ENCODE measurements at places on chromosomes 3 and 15. TPM values are rescaled to one million over a fixed set of nuclear protein-coding genes. Genes with fewer than 3 reads are reported as not detected.
A peak's percentile ranks its signal among the peaks of the same experiment; 100 is the strongest.

- H3K4me3 ChIP-seq = no peak overlapping the region
- H3K27me3 ChIP-seq = no peaks in the 10 kb centered on the region
- H3K27ac ChIP-seq = no peak overlapping the region
- H3K36me3 ChIP-seq = no peaks in the 10 kb centered on the region
- no peak for DNase-seq
- H3K4me1 ChIP-seq = 0 out of 2 replicates have a peak, but pooled peaks cover 7% of the 10 kb centered on the region
These were observed 70.6 kb downstream of the ASB7 start for GRCh38 chr15:100672959-100673358.

DNA sequence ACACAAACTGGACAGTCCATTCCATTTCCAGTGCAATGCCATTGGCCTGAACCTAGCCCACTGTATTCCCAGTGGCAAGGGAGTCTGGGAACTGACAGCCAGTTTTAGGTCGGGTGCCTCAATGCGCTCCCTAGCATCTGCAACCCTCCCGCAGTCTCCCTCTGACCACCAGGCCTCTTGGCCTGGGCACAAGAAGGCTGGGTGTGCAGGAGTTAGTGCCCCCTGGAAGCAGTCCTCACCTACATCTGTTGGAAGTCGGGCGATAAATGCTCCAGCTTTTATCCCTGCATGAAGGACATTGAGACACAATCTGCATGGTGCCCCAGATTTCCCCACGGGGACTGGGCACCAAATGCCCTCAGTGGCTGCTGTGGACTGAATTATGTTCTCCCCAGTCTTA lies 12.7 kb downstream of the C3orf22 start:
- no peak overlapping the region for H3K27ac ChIP-seq
- no peaks in the 10 kb centered on the region for H3K4me1 ChIP-seq
- no peak for DNase-seq
- H3K36me3 ChIP-seq = no peaks in the 10 kb centered on the region
- H3K27me3 ChIP-seq = peaks cover 46% of the 10 kb centered on the region
- no peak overlapping the region for H3K4me3 ChIP-seq

- peaks cover 17% of the 10 kb centered on the region for H3K4me1 ChIP-seq
- H3K27me3 ChIP-seq = no peaks in the 10 kb centered on the region
- no peaks in the 10 kb centered on the region for H3K36me3 ChIP-seq
- peak overlapping the region; percentile 86 for H3K4me3 ChIP-seq
These were observed 361 bp upstream of the LCMT2 start for GRCh38 chr15:43330780-43331087.

DNA sequence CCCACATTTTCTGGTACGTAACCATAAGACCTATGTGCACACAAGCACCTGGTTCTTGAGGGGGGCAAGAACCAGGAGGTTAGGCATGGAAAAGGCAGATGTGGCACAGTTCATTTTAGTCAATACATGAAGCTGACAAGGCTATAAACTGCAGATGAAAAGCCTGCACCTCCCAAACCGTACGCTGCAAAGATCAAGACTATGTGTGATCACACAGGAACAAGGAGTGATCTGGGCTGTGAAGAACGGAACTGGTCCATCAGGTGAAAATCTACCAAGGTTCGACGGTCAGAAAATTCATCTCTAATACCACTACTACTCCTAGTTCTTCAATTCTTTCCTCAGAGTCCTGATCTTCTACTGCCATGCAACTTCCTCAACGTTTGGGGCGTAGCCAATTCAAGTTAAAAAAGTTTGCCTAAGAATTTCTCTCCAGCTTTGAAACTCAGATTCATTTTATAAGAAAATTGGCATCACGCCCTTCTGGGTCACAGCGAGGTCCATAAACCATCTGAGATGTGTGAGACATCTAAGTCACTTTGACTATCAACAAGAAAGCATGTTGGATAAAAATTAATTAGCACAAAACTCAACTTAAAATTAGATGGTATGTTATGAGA lies 41.9 kb downstream of the PLD1 start:
- H3K27me3 ChIP-seq = no peaks in the 10 kb centered on the region
- no peaks in the 10 kb centered on the region for H3K36me3 ChIP-seq
- no peak overlapping the region for H3K4me3 ChIP-seq
- peaks cover 8% of the 10 kb centered on the region for H3K4me1 ChIP-seq
- no peak overlapping the region for H3K27ac ChIP-seq
- no peak for DNase-seq

DNA sequence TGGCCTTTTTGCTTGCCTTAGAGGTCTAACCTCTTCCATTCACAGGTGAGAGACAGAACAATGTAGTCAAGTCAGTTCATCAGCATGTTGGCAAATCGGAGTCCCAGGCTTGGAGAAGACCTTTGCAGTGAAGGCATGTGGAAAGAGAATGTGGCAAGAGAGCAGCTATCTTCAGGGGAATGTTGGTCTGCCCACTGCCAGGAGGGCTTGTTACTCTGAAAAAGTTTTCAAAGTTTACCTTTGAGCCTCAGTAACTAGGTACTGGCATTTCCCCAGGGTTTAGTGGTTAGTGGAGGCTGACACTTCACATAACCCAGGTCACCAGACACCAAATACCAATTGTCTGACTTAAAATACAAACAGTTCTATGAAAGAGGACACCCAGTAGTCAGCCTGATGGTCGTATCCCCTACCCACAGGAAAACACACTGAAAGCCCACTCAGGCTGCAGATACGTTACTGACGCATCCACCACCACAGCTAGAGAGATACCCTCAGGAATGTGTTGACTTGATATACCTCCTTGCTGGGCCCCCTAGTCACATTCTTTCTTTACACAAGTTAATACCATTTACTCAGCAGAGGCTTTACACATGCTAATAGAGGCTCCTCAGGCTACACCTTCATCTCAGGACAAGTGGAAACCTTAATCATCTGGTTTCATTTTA lies 9.7 kb upstream of the ARID3B start:
- DNase-seq = peak; percentile 77
- peaks cover 36% of the 10 kb centered on the region for H3K4me1 ChIP-seq
- peak overlapping the region; percentile 32 for H3K4me3 ChIP-seq
- peak overlapping the region; percentile 90 for H3K27ac ChIP-seq
- no peaks in the 10 kb centered on the region for H3K27me3 ChIP-seq

- no peaks in the 10 kb centered on the region for H3K4me1 ChIP-seq
- no peak for DNase-seq
- H3K27ac ChIP-seq = no peak overlapping the region
- no peaks in the 10 kb centered on the region for H3K27me3 ChIP-seq
These were observed 302.8 kb upstream of the MDFIC2 start for GRCh38 chr3:70615286-70615685.

REC114 gene
- not detected for total RNA-seq

- no peak overlapping the region for H3K4me3 ChIP-seq
- no peak overlapping the region for H3K27ac ChIP-seq
- no peak for DNase-seq
- peaks cover 3% of the 10 kb centered on the region for H3K27me3 ChIP-seq
- no peaks in the 10 kb centered on the region for H3K36me3 ChIP-seq
These were observed 175.6 kb downstream of the SSR3 start for GRCh38 chr3:156379327-156379726.

DNA sequence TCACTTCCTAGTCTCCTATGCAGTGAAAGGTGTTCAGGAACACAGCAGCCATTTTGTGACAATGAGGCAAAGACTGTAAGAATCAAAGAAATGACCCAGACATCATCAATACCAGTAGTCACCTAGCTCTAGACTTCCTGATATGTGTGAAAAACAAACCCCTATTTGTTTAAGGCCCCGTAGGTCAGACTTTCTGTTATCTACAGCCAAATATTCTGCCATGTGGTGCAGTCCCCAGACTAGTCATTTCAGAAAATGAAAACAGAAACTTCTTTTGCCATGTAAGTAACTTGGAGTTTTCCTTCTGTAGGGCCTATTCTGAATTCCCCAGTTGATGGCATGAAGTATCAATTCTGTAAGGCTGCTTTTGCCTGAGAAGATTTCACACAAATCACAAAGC lies 181.7 kb upstream of the SNTN start:
- no peak overlapping the region for H3K4me3 ChIP-seq
- H3K27me3 ChIP-seq = no peaks in the 10 kb centered on the region
- no peaks in the 10 kb centered on the region for H3K36me3 ChIP-seq
- DNase-seq = no peak
- H3K27ac ChIP-seq = no peak overlapping the region

PPP2R3A gene
- total RNA-seq = 30.0 TPM

DNA sequence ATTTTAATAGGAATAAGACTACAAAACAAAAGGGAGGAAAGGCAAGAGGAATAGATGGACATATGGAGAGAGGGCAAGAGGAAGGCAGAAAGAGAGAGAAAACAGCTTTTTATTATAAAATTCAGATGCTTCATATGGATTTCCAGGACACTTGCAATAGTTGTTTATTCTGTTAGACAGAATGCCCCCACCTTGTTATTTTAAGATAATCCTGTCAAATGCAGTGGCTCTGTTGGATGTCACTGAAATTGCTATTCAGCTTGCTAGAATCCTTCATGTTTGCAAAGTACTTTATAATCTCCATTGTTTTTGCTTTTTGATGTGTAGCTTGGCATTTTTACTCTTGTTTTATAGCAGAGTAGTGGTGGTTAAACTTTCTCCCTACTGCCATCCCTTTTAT lies 432.4 kb upstream of the AZI2 start:
- no peaks in the 10 kb centered on the region for H3K27me3 ChIP-seq
- no peak for DNase-seq
- no peak overlapping the region for H3K4me3 ChIP-seq

GRCh38 chr3:102038477-102039142 lies 189.3 kb downstream of the NFKBIZ start:
- no peak for DNase-seq
- H3K4me3 ChIP-seq = no peak overlapping the region
- no peaks in the 10 kb centered on the region for H3K4me1 ChIP-seq
- H3K27ac ChIP-seq = no peak overlapping the region
- H3K36me3 ChIP-seq = no peaks in the 10 kb centered on the region
- H3K27me3 ChIP-seq = no peaks in the 10 kb centered on the region

DNA sequence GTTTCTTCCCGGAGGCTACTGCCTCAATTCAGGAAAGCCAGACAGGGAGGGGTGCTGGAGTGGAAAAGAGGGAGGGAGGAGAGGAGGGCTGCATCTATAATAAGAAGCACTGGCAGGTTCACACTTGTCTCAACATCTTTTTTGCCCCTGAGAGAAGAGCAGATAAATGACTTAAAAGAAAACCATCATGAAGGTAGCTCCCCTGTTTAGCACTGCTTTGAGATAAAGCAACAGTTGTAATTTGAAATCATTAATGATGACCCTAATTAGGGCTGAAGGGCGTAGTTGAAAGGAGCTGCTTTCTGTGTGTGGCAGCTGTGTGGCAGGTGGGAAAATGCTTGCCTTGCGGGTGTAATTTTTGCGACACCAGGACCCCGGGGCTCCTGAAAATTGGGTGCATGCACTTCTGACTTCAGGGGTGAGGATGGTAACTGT lies 222.8 kb upstream of the IL12A start:
- H3K27me3 ChIP-seq = no peaks in the 10 kb centered on the region
- no peaks in the 10 kb centered on the region for H3K36me3 ChIP-seq
- H3K4me1 ChIP-seq = peaks cover 41% of the 10 kb centered on the region
- peak overlapping the region; percentile 61 for H3K4me3 ChIP-seq
- DNase-seq = no peak

DNA sequence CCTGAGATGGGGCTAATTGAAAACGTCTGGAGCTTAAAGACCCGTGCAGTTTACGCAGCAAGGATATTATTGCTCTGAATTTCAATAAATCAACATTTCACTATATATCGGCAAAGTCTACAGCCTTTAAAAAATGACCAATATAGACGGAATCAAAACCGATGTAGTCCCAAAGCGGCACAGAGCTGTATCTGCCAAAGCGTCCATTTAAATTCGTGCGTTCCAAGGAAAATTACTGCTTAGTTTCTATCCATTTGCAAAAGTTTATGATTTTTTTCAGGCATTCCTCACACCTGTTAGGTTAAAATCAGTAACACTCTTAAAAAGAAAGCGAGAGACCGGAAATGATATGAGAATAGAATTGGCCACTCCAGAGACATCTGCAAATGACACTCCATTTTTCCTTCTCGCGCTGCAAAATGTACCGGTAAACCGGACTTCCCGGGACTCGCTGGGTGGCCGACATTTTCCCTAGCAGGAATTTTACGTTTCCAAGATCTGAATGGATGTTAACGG lies 777 bp upstream of the EIF4A2 start:
- H3K27me3 ChIP-seq = no peaks in the 10 kb centered on the region
- peaks cover 34% of the 10 kb centered on the region for H3K4me1 ChIP-seq
- peak overlapping the region; percentile 92 for H3K4me3 ChIP-seq
- no peak for DNase-seq
- H3K36me3 ChIP-seq = peaks cover 41% of the 10 kb centered on the region

ABHD14A gene
- total RNA-seq = 9.9 TPM

DNA sequence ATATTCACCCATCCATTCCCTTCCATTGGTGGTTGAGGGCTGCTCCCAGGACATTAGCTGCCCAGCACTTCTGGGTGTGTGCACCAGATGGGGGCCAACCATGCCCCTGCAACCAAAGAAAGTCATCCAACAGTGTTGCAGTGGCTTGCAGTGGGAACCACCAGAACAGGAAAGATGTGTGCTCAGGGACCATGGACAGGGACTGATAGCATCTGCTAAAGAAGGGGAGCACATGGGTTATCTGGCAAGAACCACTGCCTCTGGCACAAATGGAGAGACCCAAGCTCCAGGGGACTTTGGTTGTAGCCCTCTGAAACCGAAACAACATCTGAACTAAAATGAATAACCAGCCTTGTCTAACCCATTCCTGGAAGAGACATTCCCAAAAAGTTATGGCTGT lies 8.1 kb downstream of the DCLK3 start:
- H3K27ac ChIP-seq = no peak overlapping the region
- no peaks in the 10 kb centered on the region for H3K36me3 ChIP-seq
- no peaks in the 10 kb centered on the region for H3K4me1 ChIP-seq

GRCh38 chr15:62582580-62582979 lies 417.5 kb upstream of the C2CD4B start:
- no peak overlapping the region for H3K4me3 ChIP-seq
- H3K27ac ChIP-seq = no peak overlapping the region
- H3K4me1 ChIP-seq = no peaks in the 10 kb centered on the region
- H3K36me3 ChIP-seq = no peaks in the 10 kb centered on the region

GRCh38 chr15:94683902-94684301 lies 452.5 kb downstream of the MCTP2 start:
- DNase-seq = no peak
- no peaks in the 10 kb centered on the region for H3K36me3 ChIP-seq
- no peak overlapping the region for H3K4me3 ChIP-seq
- H3K4me1 ChIP-seq = no peaks in the 10 kb centered on the region
- H3K27ac ChIP-seq = no peak overlapping the region

VILL gene
- 14.7 TPM for total RNA-seq

DNA sequence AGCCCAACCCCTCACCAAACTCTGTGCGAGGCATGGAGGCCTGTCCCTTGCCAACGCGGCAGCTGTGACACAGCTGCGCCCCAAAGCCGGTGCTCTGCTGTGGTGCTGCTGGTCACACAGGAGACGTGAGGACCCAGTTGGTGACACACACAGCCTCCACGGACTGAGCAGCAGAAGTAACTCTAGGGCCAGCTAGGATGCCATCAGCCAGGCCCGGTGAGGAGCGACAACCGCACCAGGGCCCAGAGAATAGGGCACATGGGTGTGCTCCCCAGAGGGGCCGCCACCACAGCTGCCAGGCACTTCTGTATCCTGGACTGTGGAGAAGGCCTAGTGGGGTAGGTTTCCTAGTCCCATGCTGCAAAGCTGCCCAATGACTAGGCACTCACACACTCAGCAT lies 10.7 kb downstream of the ZXDC start:
- no peaks in the 10 kb centered on the region for H3K27me3 ChIP-seq
- H3K27ac ChIP-seq = no peak overlapping the region
- H3K4me3 ChIP-seq = no peak overlapping the region
- DNase-seq = no peak

MUSTN1 gene
- not detected for total RNA-seq

Measured in PC-9 (cell line).